Activated B cell treated with CpG ODN at 0.5 μM for 24 hours (primary cell): ENCODE measurements at places on chromosomes 11 and 22.

DNA sequence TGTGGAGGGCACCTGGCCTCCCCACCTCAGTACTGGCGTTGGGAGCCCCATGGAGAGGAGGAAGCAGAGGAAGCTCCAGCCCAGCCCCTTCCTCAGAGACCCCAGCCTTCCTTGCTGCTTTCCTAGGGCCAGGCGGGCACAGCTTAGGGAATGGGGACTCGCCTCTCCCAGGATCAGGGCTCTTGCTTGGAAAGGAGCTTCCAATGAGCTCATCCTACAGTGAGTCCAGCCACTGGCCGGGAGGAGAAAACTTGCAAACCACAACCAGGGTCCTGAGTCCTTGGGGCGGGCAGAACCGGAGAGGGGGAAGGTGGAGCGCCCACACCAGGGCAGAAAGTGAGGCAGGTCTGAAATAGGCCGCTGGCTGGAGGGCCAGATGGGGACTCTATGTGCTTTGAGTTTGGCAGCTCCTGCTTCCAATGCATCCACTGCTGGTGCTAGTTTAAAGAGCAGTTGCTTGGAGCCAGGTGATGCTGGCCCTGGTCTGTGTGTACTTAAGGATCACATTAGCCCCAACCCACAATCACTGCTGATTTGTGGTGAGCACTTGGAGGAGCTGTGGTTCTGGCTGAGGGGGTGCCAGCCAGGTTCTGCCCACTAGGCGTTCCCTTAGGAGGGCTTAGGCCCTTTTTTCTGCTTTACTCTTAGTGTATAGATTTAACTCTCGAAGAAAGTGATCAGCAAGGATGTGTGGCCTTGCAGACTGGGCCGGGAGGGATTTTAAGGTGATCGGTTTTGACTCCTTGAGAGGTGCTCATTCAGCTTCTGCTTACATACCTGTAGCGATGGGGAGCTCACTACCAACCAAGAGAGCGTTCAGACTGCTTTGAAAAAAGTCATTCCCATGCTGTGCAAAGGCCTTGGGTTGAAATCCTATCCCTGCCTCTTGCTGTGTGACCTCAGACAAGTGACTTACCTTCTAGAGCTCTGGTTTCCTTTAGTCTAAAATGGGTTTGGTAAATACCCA, 81.9 kb downstream of the TP53I11 start:
- no peaks in the 10 kb centered on the region for H3K36me3 ChIP-seq
- no peak for DNase-seq

DNA sequence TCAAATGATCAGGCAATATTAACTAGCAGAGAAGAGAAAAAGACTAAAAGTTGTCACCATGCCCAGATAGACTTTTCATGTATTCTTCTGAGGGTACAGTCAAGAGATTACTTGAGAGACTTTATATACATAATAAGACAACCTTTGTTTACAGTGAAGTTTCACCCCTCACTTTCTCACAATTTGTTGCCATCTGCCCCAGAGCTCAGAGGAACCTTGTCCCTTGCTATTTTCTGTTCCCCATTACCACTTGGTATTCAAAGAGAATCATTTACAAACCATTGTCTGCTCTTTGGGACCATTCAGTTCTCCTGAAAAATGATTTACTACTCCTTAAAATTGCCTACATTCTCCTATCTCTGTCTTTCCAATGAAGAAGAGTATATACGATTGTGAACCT, 544.6 kb downstream of the CNTN5 start:
- no peak overlapping the region for H3K4me3 ChIP-seq
- H3K27ac ChIP-seq = no peak overlapping the region
- H3K27me3 ChIP-seq = no peaks in the 10 kb centered on the region
- DNase-seq = no peak
- H3K4me1 ChIP-seq = no peaks in the 10 kb centered on the region
- H3K36me3 ChIP-seq = no peaks in the 10 kb centered on the region

DNA sequence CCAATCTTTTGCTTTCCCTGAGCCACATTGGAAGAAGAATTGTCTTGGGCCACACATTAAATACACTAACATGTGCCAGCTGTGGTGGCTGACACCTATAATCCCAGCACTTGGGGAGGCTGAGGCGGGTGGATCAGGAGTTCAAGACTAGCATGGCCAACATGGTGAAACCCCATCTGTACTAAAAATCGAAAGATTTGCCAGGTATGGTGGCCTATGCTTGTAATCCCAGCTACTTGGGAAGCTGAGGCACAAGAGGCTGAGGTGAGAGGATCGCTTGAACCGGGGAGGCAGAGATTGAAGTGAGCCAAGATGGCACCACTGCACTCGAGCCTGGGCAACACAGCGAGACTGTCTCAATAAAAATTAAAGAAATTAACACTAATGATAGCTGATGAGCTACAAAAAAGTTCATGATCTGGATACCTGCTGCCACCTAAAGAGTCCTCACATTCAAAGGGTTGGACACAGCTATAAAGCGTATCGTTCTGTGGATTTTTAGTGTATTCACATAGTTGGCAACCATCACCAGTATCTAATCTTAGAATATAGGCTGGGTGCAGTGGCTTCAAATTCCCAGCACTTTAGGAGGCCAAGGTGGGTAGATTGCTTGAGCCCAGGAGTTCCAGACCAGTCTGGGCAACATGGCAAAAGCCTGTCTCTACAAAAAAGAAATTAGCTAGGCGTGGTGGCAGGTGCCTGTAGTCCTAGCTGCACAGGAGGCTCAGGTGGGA, 3.4 kb upstream of the LDHC start:
- H3K4me3 ChIP-seq = no peak overlapping the region
- no peak overlapping the region for H3K27ac ChIP-seq
- DNase-seq = no peak
- no peaks in the 10 kb centered on the region for H3K27me3 ChIP-seq
- H3K36me3 ChIP-seq = peaks cover 38% of the 10 kb centered on the region
- H3K4me1 ChIP-seq = no peaks in the 10 kb centered on the region

DNA sequence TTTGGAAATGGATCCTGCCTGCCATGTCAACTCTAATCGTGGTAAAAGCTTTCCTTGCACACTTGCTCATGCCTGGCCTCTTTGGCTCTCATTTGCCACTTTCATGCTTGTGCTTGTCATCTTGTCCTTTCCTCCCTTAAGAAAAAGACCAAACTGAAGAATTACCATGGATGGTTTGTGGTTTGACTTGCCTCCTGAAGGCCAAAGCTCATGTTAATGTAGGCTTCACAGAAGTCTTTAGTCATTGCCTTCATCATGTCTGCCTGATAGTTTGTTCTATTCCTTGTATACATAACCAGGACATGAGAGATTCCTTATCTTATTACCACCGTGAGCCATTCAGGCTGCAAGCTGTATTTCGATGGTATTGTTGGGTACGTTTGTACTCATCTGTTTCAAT, 17.3 kb downstream of the TEAD1 start:
- H3K36me3 ChIP-seq = no peaks in the 10 kb centered on the region
- no peak overlapping the region for H3K27ac ChIP-seq
- no peak for DNase-seq
- H3K4me3 ChIP-seq = no peak overlapping the region
- H3K27me3 ChIP-seq = peaks cover 42% of the 10 kb centered on the region

GRCh38 chr11:2223153-2223794, 47.1 kb downstream of the ASCL2 start:
- peaks cover 20% of the 10 kb centered on the region for H3K27me3 ChIP-seq
- no peak overlapping the region for H3K4me3 ChIP-seq
- no peak for DNase-seq
- no peak overlapping the region for H3K27ac ChIP-seq
- no peaks in the 10 kb centered on the region for H3K36me3 ChIP-seq
